ENCODE measurements at places on chromosomes 6 and 20.
A peak's percentile ranks its signal among the peaks of the same experiment; 100 is the strongest.

- DNase-seq = peak; percentile 82
Observed at GRCh38 chr20:62977613-62978560, 25.4 kb downstream of the SLC17A9 start.

- no peak for DNase-seq
Observed at GRCh38 chr6:54198134-54198533, 86.9 kb downstream of the MLIP start.

DNA sequence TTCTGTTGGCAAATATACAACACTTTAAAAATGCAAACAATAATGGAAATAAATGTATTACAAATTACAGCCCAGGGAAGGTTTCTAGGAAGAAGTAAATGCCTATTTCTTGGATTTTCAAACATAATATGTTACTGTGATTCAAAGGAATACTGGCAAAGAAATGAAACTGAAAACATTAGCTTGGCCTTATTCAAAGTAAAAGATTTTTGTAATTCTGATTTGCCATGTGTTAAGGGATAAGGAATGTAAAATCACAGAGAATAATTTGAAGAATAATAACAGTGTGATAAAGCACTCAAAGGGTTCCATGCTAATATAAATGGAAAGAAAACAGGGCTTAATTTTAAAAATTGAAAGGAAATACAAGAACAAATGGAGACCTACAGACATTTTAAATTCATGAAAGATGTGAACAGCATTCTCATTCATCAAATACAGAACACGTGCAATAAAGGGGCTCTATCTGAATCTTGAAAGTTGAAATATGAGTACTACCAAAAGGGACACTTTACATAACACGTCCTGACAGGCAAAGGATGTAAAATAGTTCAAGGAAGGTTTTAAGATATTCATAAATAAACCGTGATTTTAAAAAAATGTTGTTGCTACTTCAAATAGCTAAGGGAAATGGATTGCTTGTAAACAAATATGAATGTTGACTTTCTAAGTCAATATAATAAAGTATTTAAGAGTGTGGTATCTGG, 138.1 kb downstream of the RFPL4B start:
- no peak for DNase-seq

DNA sequence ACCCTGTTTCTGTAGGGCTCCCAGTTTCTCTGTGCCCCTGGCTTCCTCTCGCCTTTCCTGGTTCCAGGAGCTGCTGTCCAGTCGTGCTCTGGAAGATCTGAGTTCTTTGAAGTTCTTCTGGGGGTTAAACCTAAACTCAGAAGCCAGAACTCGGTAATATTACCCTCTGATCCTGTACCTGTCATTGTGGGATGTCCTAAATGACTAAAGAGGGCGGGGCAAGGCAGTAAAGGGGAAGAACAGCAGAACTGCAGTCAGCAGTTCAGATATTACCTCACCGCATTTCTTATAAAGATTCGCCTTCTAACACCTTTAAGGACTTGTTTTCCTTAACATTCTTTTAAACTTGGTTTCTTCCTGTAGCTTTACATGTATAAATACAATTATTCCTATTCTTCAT, 63.9 kb downstream of the FAM120B start:
- DNase-seq = no peak

- DNase-seq = peak; percentile 59
Observed at GRCh38 chr6:18262702-18263417, 1.5 kb downstream of the DEK start.

GRCh38 chr6:85660181-85660611, 17.5 kb upstream of the SYNCRIP start:
- DNase-seq = no peak

DNA sequence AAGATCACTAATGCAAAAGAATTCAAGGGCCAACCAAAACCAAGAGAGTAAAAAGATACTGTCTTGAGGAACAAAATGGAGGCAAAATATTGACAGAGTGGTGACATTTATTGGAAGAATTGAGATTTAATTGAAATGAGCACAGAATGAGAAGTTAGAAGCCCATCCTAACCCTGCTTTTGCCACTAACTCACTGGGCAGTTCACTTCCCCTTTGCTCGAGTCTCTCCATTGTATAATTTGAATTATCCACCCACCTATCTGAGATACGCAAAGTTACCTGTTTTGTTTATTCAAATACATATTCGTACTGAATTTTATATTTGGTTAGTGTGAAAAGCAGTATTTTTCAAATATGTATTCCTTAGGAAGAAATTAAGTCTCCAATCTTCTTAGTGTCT, 204.5 kb upstream of the PRDM1 start:
- DNase-seq = no peak

DNA sequence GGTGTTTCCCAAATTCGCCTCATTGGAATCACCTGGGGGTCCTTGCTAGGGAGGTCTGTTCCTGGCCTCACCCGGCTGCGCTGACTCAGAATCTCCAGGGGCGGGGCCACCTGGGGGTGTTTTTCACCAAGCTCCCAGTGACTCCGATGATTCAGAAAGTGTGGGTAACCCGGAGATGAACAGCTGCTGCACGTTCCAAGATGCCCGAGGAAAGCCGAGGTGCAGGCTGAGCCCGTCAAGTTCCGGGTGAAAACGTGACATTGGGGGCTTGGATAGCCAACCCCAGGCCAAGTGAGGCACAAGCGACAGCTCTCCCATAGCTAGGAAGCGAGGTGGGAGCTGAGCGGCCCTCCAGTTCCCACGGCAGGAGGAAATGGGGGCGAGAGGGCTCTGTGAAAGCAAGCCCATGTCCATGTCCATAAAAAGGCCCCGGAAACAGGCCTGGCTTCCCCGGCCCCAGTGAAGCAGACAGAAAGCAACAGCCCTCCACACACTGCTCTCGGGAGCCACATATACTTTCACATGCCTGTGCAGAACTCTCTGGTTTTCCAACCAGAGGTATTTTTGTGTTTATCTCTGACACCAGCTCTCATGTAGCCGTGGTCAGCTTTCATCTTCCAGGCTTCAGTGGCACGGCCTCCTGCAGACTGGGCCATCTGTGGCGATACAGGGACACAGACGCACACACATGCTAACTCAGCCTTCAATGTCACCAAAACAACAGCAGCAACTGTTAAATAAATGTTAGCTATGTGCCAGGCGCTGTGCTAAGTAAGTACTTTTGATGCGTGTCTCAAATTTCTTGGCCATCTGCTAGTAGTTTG, 90.7 kb upstream of the CCDC28A start:
- DNase-seq = no peak

DNA sequence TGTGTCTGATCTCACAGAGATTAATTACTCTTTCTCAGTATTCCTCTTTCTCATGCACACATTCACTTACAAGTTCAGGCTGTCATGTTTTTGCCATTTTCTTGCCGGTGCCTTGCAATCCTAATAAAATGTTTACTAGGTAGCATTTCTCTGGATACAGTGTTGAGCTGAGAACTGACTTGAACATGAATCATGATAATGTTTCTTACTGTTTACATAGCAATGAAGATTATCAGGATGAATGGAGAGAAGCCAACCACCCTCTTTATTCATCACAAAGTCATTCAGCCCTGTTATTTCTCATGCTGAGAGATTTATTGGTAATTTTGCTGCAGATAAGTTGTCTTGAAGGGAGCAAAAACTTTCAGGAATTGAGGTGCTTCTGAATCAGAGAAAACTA, 185.5 kb upstream of the ECI2 start:
- DNase-seq = no peak
